Hematopoietic multipotent progenitor cell treated with erythropoietin and hydrocortisone succinate and interleukin-3 and kit ligand, for 8 days (in vitro differentiated cells): ENCODE measurements at places on chromosomes 11 and 22.

- no peak for DNase-seq
These were observed 232.8 kb downstream of the GRIK4 start for GRCh38 chr11:120744016-120744994.

- DNase-seq = no peak
These were observed 9.3 kb upstream of the SERPING1 start for GRCh38 chr11:57588046-57588710.

GRCh38 chr11:117830072-117830471 is 5.5 kb upstream of the FXYD2 start:
- no peak for DNase-seq

GRCh38 chr11:75820645-75821044 is 5.6 kb downstream of the UVRAG start:
- no peak for DNase-seq

DNA sequence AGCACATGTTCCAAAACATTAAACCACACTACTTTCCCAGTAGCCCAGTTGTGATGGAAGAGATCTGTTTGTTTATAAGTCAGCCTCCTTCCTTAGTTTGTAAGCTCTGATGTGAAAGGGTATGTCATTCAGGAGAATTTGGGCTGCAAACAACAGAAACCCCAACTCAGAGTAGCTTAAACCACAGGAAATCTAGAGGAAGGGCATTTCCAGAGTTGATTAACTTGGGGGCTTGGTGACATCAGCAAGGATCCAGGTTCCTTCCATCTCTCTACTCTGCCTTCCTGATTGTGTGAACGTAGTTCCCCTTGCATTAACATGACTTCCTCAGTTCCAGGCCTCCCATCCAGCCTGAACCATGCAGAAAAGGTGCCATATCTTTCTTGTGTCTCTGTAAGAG is 6.5 kb upstream of the FJX1 start:
- no peak for DNase-seq

DNA sequence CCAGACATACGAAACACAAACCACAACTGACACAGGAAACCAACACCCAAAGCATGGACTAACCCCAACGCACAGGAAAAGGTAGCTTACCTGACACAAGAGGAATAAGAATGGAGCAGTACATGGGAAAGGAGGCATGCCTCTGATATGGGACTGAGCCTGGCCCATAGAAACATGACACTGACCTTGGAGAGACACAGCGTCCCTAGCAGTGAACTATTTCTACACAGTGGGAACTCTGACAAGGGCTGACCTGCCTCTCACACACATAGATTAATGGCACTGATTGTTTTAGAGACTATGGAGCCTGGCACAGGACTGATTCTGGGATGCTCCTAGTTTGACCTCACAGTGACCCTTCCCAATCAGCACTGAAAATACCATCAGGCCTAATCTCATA is 12.0 kb downstream of the CCKBR start:
- DNase-seq = no peak

DNA sequence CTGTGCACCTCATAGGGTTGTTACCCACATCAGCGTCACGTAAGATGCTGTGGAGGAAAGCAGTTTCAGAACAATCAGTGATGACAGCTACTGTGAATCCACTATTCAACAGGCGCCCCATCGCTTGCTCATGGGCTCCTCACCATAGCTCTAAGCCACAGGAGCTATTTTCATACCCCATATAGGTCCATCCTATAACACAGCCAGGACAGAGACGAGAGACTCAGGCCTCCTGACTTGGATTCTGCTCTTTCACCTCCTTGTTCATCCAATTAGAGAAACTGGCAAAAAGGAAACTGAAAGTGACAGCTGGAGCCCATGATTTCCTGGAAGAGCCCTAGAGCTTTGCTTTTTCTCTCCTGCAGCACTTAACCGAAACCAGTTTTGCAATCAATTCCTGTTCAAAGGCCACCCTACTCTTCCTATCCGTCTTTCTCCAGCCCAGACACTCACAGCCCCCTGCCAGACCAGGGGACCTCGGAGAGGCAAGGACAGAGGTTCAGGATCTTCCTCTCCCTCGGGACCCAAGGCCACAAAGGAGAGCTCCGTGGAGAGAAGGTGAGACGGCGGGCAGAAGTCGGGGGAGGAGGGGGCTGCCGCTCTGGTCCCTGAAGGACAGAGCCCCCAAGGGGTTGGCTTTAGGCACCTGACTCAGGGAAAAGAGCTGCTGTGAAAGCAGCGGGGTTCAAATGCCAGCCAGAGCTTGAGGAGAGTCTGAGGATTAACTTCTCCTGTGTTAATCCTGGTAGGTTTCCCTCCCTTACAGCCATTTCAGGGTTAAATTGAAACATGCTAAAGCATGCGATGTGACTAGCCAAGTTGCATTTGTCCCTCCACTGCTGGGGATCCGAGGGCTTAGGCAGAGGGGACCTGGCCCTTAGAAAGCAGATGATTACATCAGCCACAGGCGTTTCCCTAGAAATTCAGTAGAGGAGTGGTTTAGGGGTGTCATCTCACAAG is at the start of gene APOL6:
TSS of gene APOL6 (plus strand) at position 381 of the 960 bp plus-strand sequence. CDS start 7,980 bp downstream, outside the sequence.
- DNase-seq = peak; percentile 74
